AG08396 (cell line): ENCODE measurements at places on chromosomes 1 and 21.

DNA sequence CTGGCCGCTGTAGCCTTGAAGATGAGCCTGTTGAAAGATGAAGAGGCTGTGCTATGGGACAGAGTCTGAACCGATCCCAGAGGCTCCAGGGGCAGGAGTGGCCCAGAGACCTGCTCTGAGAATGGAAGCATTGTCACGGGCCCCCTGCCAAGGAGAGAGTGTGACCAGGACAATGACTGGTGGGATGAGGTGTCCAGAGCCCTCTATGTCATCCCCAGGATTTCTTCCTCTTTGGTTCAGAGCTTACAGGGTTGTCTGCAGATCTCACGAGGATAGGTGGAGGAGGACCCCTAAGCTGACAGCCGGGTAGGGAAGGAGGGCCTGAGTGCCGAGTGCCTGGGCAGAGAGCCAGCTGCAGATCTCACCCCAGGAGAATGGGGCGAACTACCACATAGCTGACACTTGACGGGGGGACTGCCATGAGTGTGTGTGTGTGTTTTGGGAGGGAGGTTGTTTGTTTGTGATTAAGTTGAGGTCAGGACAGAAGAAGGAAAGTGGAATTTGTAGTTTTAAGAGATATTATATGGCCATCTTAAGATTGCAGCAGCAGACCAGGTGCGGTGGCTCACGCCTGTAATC, 25.4 kb downstream of the PIK3CD start:
- DNase-seq = no peak

- no peak for DNase-seq
Observed at GRCh38 chr1:21342961-21343838, 52.9 kb upstream of the ECE1 start.

DNA sequence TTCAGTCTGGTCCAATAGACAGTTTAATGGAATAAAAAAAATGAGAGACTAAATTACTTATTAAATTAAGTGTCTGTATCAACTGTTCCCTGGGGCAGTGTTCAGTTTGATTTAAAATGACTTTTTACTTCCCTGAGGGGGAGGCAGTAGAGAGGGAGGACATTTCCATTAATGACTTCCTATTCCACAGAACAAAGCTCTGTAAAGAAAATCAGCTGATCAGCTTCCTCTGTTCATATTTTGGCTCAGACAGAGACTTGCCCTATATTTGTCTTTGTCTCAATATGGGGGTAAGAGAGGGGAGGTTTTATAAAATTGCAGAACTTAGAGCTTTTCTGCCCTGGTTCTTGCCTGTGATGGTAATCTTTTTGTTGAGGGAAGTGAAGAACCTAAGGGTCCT, 8.4 kb downstream of the CFAP126 start:
- no peak for DNase-seq

GRCh38 chr1:239417986-239418640, 31.7 kb downstream of the CHRM3 start:
- DNase-seq = no peak

- no peak for DNase-seq
Observed at GRCh38 chr1:182630586-182630985, 26.4 kb upstream of the RGS16 start.

- no peak for DNase-seq
Observed at GRCh38 chr1:15757016-15757543, 1.5 kb upstream of the FBLIM1 start.

- no peak for DNase-seq
Observed at GRCh38 chr1:234240680-234241079, 132.6 kb upstream of the COA6 start.

- DNase-seq = no peak
Observed at GRCh38 chr1:99003581-99004253, 944 bp downstream of the PLPPR5 start.

- DNase-seq = no peak
Observed at GRCh38 chr1:66022904-66023620, 230.4 kb downstream of the PDE4B start.

GRCh38 chr1:16151995-16152384, 3.9 kb downstream of the EPHA2 start:
- no peak for DNase-seq

DNA sequence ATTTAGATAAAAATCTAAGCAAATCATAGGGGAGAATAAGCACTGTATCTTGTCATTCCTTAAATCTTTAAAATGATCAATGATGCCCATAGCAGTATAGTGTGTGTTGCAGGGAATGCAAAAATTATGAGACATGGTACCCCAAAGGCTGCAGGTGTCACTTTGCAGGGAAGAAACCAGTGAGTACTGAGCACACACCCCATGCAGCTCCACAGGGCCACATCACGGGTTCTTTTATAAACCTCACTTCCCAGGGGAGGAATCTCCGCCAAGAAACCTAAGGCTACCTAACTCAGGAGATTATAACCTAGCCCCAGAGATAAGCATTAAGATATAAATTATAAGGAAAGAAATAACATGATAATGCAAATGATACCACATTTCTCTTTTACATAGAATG, 115.6 kb downstream of the APP start:
- no peak for DNase-seq

DNA sequence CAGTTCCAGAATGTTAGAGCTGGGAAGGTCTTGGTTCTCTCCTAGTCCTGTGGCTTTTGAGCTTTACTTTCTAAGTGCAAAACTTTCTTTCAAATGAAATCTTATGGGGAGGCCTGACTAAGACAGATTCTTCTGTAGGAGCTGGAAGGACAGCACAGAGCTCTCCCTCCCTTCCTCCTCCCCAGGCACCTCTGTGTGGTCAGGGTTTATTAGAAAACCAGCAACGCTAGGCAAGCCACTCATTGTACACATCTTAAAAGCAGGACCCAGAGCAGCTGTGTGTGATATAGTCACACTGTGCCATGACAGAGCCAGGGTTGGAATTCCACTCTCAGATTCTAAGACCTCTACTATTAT, 241.1 kb upstream of the RAB4A start:
- no peak for DNase-seq

DNA sequence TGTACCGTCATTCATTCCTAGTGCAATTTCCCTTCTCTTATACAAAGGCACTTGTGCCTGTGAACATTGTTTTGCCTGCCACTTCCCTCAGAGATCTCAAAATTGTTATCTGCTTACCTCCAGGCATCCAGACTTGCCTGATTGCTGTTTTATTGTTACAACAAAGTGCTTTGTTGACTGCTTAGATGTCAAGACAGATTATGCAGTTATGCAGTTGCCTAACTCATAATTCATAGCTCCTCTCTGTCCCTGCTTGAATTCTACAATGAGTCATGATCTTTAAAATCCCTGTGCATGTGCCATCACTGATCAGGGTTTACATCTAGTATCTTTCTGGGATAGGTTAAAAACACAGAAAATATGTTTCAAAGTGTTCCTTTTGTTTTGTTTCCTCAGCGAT, 24.5 kb downstream of the CXADR start:
- no peak for DNase-seq

GRCh38 chr1:2506007-2506860, 20.2 kb downstream of the PANK4 start:
- no peak for DNase-seq

DNA sequence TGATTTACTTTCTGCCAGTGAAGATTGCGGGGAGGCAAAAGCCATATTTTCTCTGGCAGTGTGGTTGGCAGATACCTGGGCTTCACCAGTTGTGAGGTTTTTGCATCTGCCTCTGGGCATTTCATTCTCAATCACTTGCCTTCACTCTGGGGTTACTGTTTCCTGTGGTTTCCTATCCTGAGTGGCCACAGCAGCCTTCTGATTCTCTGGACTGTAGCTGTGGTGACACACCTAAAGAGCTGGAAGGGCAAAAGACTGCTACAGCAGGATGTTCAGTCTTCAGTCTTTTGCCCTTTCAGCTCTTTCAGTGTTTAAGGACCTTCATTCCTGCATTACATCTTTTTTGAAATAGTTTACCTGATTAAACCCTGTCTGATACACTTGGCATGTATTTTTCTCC, 50.5 kb upstream of the GPR52 start:
- DNase-seq = peak; percentile 11

DNA sequence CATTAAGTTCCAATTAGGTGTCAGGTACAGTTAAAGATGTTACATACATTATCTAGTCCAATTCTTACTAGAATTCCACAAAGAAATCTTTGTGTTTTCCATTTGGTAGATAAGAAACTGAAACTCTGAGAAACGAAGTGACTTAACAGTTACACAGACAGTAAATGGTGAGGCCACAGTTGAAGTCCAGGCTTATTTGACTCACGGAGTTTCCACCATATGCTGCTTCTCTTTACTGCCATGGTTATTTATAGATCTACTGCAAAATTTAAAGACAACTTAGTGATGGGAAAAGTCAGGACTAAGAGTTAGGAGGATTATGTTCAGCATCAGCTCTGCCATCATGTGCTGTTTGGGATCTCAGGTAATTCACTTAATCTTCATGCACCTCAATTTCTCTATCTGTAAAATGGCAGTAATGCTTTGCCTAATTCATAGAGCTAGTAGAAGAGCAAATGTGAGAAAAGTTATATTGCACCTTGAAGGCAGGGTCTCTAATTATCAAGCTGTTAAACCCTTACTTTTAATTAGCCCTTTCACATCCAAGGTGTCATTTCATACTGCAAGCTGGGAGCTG, 26.2 kb upstream of the SAMSN1 start:
- no peak for DNase-seq

DNA sequence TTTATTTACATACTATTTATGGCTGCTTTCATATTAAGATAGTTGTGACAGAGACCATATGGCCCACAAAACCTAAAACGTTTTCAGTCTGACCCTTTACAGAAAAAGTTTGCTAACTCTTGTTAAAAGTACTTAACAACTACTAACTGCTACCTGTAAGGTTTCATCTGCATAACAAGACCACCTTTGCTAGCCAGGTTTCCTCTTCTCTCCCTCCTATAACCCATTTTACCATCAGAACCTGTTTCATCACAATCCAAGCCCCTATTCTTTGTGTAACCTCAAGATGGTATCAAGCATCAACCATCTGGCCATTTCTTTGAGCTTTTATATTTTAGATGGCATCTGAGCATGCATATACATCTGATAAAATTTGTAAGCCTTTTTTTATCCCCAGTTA, 305.4 kb downstream of the HHIPL2 start:
- DNase-seq = no peak

GRCh38 chr1:150142083-150142482, 7.6 kb upstream of the PLEKHO1 start:
- no peak for DNase-seq

GRCh38 chr21:25350056-25350455, 257.2 kb downstream of the MRPL39 start:
- DNase-seq = peak; percentile 42

GRCh38 chr1:14976256-14976655, 177.3 kb upstream of the TMEM51 start:
- DNase-seq = no peak

GRCh38 chr1:145887631-145888030, 2.0 kb upstream of the ANKRD35 start:
- DNase-seq = no peak

GRCh38 chr1:23525558-23526250, 5.3 kb downstream of the E2F2 start:
- no peak for DNase-seq

DNA sequence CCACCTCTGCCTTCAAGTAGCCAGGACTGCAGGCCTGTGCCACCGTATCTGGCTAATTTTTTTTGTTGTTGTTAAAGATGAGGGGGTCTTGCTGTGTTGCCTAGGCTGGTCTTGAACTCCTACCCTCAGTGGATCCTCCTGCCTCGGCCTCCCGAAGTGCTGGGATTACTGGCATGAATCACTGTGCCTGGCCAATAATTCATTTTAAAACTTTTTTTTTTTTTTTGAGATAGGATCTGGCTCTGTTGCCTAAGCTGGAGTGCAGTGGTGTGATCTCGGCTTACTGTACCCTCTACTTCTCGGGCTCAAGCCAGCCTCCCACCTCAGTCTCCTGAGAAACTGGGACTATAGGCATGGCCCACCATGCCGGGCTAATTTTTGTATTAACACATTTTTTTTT, 3.5 kb downstream of the CDC73 start:
- DNase-seq = no peak

DNA sequence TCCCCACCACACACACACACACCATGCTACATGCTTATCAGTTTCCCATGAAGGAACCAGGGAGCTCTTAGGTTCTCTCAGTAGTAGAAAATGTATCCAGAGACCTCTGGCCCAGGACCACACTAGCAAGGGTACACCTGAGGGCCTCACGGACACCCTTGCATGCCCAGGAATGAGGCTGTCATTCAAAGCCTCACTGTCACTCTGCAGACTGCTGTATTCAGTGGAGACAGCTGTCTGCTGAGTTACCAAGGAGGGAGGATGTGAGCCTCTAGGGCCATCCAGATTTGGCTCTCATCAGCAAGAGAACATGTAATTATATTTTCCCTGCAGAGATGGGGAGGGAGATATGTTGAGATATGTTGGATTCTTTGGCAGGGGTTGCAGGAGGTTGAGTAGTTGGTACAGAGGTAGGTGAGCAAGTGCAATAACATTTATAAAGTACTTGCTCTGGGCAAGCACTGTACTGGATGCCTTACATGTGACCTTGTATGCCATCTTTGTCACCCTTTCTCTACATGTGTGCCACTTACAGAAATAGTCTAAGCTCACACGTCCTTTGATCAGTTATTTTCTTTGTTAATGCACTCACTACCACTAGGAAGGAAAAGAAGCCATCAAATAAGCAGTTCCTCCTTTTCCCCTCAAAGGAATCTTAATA, 250.6 kb downstream of the ZP4 start:
- DNase-seq = no peak

- peak; percentile 29 for DNase-seq
Observed at GRCh38 chr21:36980280-36981048, 14.0 kb upstream of the HLCS start.

GRCh38 chr21:27804515-27804914, 837.6 kb upstream of the ADAMTS5 start:
- peak; percentile 24 for DNase-seq

DNA sequence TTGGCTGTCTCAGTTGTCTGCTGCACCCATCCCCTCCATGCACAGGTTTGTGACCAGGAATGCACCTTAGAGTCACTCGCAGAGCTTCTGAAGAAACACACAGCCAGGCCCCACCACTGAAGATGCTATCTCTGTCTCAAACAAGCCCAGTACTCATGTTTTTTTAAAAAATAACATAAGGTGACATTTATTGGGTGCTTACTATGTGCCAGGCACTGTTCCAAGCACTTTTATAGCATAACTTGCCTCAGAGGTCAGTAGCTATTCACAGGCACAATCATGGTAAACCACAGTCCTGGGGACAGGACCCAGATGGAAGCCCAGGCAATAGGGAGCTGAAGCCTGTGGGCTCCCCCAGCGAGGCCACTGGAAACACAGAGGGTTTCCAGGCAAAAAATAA, 8.8 kb upstream of the ATP13A2 start:
- DNase-seq = no peak

- peak; percentile 81 for DNase-seq
Observed at GRCh38 chr1:99264201-99265021, at the start of gene PLPPR4. TSS of gene PLPPR4 (plus strand) at chr1:99264492. CDS start at chr1:99264594, 102 bp downstream.

DNA sequence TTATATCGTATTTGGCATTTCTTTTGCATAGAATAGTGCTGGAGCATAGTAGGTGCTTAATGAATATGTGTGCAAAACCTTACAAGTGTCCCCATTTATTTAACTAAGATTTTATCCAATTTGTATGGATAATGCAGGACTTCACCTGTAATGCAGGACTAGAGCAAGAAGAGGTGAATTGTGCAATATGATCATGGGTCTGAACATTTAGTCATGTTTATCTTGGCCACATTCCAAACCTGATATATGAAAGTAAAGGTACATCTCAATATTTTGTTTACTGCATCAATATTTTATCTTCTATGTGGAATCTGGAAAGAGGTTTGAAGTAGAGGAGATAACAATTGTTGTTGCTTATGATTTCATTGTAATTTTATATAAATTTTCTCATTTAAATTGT, 1626.7 kb upstream of the B3GALT2 start:
- no peak for DNase-seq
